ENCODE measurements at places on chromosomes 4 and X. TPM values are rescaled to one million over a fixed set of nuclear protein-coding genes. Genes with fewer than 3 reads are reported as not detected.

Gene TRIM2
- total RNA-seq: 0.54 TPM

Gene GAGE12G
- not detected for total RNA-seq

Gene FAM156B
- total RNA-seq: 15.8 TPM

Gene LDB2
- not detected for total RNA-seq
